ENCODE measurements at places on chromosomes 1 and 21.

- DNase-seq: no peak
These were observed 38.6 kb upstream of the CCDC190 start for GRCh38 chr1:162899422-162900146.

DNA sequence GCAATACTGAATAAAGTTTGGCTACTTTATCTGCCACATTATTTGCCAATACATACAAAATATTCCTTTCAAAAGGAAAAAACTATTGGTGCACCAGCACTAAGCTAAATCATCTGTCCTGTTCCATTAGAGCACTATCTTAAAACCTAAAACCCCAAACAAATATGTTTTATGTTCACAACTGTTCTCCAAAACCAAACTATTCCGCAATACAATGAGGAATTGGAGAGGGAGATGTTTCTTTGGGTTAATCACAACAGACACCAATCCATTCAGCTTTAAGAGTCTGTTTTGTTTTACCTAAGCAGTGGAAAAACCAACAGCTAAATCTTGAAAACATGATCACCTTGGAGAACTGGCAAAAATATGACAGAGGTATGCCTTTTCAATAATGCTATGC lies 85.1 kb downstream of the ZNF644 start:
- DNase-seq: no peak

DNA sequence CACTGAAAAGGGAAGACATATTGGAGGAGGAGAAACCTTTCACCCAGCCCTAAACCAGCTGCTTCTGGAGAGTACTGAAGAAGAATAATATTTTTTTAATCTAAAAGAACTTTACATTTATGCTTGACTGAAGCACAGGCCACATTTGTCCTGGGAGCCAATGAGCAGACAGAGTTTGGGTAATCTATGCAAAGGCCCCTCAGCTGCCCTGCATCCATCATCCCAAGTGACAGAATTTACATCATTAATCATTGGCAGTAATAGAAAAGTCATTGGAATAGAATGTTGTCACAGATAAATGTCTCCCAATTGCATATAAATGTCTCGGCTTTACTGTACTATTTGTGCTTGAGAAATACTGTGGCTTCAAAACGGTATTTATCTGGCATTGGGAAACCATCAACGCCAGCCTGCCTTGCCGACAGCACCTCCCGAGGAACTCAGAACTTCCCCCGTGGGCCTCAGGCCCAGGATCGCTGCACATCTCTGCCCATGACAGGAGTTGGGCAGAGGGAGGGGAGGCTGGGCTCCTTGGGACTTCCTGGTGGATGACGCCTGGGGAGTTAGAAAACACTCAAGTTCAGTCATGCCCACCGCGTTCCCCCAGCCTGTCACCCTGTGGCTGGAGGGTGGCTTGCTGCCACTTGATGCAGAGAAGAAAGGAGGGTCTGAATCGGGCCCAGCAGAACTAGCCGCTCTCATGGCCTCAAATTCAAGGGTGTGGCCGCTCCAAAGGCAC lies 133.1 kb downstream of the CAMTA1 start:
- DNase-seq: no peak

- DNase-seq: no peak
These were observed 129.0 kb downstream of the SYF2 start for GRCh38 chr1:25103164-25103795.

GRCh38 chr1:50972766-50973165 lies 2.7 kb downstream of the CDKN2C start:
- no peak for DNase-seq

GRCh38 chr1:168653567-168653966 lies 75.4 kb downstream of the DPT start:
- DNase-seq: no peak

DNA sequence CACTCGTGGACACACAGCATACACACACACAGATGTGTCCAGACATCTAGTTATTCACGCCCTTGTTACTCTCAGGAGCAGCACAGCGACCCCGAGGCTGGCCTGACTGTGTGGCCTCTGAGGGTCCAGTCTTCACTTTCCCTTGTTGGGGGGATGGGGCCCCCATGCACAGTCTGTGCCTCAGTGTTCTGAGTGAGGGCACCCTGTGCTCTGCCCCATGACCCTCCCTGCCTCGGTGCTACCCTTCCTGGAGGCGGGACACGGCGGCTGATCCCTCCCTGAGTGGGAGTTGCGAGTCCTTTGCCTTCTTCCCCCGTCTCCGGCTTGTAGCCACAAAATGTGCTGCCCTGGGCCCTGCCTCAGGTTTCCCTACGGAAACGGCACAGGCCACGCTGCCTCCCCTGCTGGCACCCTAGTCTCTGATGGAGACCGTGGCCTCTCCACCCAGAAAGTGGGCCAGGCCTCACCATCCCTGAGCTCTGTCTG lies 8.6 kb downstream of the CSTB start:
- no peak for DNase-seq

GRCh38 chr1:32871364-32872191 lies 866 bp upstream of the FNDC5 start:
- no peak for DNase-seq

DNA sequence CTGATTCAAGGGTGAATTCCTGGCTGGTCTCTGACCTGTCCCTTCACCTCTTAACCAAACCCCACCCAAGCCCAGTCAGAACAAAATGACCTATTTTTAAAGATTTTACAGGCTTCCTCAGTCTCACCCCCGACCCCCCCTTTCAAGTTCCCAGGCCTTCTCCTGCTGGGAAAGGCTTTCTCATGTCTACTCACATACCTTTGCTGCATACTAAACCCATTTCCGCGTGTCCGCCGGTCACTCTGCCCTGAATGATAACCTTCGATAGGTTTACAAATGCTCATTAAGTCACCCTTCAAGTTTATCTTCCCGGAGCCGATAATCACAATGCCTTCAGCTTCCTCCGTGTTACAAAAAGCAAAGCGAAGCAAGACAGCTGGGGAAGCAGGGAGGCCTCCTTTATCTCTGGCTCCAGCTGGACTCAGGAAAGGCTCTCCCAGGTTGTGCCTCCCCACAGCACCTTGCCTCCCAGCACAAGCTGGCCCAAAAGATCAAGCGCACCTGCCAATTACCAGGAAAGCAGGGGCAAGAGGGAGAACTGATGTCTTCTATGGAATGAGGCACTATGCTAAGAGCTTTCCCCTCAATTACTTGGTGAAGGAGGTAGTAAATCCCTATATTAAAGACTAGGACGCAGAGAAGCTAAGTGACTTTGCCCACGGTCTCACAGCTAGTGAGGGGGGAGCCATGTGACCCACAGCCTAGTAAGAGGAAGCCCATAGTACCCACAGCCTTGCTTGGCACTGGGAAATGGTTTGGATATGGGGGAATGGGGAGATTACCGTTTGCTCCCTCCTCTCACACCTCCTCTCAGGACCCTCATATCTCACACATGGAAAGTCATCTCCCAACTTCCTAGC lies 15.9 kb downstream of the SMIM12 start:
- no peak for DNase-seq

DNA sequence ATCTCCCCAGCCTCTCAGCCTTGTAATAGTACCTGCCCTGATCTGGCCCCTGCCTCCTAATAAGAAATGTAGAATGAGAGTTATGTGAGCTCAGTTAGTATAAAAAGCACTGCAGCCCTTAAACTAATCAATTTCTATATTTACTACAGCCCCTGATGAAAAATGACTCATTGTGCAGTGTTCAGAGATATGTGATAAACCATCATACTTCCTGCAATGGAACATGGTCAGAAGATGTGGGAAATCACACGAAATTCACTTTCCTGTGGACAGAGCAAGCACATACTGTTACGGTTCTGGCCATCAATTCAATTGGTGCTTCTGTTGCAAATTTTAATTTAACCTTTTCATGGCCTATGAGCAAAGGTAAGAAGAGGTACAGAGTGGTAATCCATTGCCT lies 176.8 kb upstream of the PDE4B start:
- no peak for DNase-seq

- no peak for DNase-seq
These were observed 72.0 kb downstream of the OLFM3 start for GRCh38 chr1:101924700-101925099.

DNA sequence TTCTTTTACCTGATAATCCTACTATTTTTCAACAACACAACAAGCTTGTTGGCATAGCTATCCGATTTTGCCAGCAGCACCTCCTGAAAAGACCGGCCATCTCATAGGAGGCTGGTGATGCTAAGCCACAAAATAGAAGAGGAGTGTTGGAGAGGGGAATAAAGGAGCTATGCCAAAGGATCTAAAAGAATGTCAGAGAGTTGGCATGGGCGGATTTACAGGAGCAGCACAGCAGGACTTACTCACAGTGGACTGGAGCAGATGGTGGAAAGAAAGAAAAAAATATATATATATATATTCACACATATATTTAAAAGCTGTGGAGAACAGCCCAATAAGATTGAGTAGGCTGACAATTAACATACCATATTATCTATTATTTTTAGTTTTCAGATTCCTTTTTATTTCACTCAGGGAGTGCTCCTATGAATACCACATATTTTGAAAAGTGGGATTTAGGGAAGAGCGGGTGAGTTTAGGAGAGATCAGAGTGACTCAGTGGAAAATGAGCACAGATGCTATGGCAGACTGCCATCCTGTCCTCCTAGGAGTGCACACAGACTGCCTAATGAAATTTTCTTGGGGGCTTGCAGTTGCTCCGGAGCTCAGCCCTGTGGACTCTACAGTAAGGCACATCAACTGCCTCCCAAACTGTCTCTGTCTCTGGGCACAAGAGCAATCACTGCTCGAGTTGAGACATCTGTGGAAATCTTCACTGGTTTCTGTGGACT lies 394.4 kb upstream of the CHRM3 start:
- no peak for DNase-seq

- DNase-seq: no peak
These were observed 13.4 kb downstream of the PTPN14 start for GRCh38 chr1:214537872-214538473.

DNA sequence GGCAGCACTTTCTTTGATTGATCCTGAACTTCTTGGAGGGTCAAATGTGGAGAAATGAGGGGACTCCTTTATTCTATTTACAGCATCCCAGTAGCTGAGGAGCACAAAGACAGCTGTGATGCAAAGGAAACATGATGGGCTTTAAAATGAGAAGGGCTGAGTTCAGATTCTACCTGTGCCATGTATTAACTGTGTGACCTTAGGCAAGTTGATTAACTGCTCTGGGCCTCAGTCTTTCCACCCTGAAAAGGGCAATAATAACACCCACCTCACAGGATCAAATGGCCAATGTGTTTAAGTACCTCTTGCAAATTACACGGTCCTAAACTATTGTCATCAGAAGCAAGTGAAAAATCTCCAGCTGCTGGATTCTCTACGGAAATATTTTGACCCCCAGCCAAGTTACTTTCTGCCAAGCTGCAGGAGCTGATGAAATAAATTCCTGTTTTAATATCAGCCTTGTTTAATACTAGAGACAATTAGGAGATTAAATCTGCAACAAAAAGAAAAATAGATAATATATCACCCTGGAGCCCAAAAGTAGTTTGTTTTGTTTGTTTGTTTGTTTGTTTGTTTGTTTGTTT lies 15.7 kb downstream of the TMEM81 start:
- DNase-seq: no peak

- DNase-seq: no peak
These were observed 710 bp upstream of the PDXK start for GRCh38 chr21:43717967-43718871.

DNA sequence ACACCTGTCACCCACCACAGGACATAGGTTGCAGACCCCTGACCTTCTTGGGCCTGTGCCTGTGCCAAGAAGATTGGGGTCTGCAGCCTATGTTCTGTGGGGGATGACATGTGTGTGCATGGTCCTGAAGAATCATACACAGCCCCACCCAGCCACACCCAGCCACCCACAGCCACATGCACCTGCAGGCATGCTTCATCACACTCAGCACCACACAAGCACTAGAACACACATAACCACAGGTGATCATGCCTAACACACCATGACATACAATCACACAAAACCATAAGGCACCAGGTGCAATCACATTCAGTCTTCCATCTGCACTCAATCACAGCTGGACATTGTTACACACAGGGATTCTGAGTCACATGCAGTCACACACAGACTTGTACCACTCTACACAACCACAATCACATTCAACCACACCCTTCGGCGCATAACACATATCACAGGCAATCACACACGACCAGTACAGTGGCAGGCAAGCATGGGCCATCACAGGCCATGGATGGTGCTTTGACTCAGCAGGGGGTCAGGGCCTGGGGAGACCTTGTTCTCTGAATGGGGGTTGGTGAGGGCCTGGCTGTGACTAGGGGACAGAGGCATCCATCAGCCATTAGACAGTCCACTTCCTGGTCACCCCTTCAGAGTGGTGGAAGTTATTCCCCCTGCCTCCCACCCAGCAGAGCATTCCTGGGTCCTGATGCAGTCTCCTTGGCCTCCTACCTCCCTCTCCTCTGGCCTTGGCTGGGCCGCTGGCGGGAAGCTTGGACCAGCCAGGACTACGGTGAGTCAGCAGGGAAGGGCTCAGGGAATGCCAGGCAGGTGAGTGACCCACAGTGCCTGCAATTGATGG lies 44.3 kb upstream of the EPS8L3 start:
- no peak for DNase-seq

DNA sequence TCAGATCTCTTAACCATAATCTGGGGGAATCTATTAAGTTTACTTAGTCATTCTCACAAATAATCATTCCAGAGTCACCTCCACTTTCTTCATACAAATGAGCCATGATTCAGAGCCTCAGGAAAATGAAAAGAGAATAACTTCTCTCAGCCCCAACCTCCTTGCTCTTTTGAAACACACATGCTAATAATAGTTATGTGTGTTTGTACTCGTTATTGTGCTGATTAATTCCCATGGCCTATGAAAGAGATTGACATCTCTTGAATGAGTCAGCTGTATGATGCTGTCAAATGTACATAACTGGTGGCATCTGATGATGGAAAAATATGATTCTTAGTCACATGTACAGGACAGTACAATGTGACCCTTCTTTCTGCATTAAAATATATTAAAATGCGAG lies 41.5 kb downstream of the DTL start:
- no peak for DNase-seq

GRCh38 chr1:173212952-173213491 lies 5.9 kb upstream of the TNFSF4 start:
- no peak for DNase-seq

GRCh38 chr1:157404063-157404501 lies 148.2 kb downstream of the FCRL5 start:
- no peak for DNase-seq

DNA sequence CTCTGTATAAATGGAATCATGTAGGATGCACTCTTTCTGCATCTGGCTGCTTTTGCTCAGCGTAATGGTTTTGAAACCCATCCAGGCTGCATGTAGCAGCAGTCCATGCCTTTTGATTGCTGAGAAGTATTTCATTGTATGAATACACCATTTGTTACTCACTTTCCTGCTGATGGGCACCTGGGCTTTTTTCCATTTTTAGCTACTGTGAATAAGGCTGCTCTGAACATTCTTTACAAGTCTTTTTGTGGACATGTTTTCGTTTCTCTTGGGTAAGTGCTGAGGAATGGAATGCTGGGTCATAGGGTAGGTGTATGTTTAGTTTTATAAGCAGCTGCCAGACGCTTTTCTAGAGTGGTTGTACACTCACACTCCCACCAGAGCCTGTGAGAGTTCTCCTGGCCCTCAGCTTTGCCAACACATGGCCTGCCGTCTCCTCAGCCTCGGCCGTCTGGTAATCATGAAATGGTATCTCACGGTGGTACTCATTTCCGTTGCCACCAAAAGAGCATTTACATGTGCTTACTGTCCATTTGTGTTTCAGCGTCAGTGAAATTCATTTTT lies 22.7 kb downstream of the SLX9 start:
- DNase-seq: no peak

GRCh38 chr1:119228335-119229080 lies 88.1 kb upstream of the WARS2 start:
- DNase-seq: no peak
